Activated T-helper 9 cell treated with anti-CD3 and anti-CD28 coated beads, Interleukin-2, amount 50 U/mL, for 16 hours (primary cell): ENCODE measurements at places on chromosomes 3 and 15.

GRCh38 chr15:26926081-26926480 lies 44.9 kb upstream of the GABRG3 start:
- DNase-seq = no peak

GRCh38 chr3:195154793-195155535 lies 116.0 kb downstream of the XXYLT1 start:
- no peak for DNase-seq

DNA sequence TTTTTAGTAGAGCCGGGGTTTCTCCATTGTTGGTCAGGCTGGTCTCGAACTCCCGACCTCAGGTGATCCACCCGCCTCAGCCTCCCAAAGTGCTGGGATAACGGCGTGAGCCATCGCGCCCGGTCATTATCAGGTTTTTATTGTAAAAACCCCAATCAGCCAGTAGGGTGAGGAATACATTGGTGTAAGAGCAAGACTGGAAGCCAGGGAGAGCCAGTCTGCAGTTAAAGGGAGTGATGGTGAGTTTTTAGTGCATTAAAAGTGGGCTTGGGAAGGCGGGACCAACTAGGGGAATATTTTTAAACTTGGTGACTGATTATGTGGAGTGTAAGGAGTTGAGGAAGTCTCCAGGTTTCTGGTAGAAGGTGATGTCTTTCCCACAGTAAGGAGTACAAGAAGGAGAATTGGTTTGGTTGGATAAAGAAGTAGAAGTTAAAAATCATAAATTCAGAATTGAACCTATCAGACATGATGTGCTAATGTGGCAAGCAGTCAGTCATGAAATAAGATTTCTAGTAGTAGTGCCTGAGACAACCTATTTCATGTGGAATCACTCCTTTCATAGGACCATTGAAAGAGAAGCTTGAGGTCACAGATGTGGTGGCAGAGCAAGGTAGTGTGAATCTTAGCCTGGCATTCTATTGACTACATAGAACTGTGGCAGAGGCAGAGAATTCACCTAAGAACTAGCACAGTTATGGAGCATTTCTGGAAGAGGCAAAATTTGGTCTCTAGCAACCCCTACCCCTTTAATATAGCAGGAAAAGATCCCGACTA lies 2.4 kb upstream of the DCBLD2 start:
- no peak for DNase-seq

GRCh38 chr15:63043335-63044076 lies 959 bp downstream of the TPM1 start:
- DNase-seq = no peak

- no peak for DNase-seq
Measured at GRCh38 chr15:41568350-41569017, 9.5 kb downstream of the TYRO3 start.

DNA sequence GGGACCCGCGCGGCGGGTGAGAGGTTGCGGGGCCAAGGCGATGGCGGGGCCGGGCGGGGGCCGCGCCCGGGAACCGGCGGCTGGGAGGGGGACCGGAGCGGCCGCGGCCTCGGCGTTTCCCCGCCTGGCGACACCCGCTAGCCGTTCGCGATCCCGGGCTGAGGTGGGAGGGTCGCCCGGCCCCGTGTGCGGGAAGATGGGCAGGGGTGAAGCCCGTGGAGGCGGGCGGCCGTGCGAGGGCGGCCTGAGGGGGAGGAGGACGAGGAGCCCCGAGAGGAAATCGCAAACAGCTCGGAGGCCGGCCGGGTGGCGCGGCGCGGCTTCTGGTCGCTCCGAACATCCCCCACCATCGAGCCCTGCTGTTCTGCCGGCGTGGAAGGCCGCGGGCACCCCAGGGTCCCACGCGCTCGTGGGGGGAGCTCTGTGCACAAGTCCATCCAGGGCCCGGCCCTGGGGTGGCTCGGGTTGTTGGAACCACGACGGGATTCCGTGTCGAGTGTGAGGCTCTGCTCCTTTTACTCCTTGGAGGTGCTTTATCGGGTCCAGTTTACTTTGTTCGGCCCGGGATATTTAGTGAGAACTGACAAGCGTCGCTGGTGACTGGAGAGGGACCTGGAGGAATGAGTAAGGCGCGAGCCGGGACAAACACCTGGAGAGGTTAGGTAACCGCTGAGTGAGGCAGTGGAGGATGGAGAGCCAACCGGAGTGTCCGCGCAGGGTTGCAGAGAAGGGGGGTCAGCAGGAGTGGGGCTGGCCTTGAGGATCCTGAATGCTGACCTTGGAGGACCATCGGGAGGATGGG lies 728 bp downstream of the CRTC3 start:
- peak; percentile 35 for DNase-seq
